NCI-H82 (cell line): ENCODE measurements at places on chromosomes 13 and 19.
A peak's percentile ranks its signal among the peaks of the same experiment; 100 is the strongest.

GRCh38 chr19:15142313-15142712 is 35.1 kb downstream of the SYDE1 start:
- no peak for DNase-seq

DNA sequence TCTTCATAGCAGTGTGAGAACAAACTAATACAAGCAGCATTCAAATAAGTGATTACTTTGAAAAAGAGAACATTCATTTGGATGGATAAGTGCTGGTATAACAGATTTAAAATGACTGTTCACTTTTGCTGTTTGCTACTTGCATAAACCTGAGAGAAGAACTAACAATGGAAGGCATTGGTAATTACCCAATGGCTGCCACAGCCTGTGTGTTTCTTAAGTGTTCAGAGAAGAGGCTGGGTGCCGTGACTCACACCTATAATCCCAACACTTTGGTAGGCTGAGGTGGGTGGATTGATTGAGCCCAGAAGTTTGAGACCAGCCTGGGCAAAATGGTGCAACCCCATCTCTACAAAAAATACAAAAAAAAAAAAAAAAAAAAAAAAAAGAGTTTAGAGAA is 4.9 kb upstream of the TEX26 start:
- DNase-seq = no peak

DNA sequence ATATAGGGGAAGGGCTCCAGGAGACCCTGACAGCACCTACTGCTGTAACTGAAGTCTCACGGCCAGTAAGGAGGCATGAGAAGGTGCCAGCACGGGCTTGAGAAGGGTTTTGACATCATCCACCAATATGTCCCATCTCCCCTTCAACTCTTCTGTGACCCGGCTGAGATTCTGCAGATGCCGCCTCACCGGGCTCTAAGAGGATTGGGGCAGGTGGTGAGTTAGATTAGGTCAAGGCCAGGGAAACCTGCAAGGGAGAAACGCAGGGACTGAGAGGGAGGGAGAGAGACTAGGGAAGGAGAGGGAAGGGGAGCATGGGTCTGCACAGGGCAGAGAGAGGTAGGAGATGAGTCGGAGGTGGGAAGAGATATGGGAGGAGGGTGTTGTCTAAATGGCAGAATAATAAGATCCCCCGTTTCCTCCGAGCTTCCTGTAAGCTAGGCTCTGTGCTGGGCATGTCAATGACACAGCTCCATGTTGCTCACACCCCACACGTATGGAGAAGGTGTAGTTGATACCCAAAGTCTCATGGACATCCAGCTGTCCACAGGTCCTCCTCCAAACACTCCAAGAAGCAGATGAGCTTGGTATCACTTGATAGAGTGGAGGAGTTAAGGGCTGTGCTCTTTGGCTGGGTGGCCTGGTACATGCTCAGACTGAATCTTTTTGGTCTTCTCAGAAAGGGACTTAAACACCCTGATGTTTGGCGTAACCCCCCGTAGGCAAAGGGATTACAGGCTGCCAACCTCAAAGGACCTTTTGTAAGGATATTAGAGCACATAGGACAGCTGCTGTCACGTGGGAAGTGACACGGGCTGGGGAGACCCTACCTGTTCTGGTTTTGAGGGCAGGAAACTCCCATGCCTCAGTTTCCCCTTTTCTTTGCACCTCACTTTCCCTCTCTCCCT is 6.1 kb downstream of the TPRX1 start:
- peak; percentile 97 for DNase-seq

- DNase-seq = no peak
Measured at GRCh38 chr13:39892721-39893685, 237.5 kb downstream of the COG6 start.

GRCh38 chr19:2561221-2561620 is 85.3 kb downstream of the GADD45B start:
- no peak for DNase-seq

GRCh38 chr13:110137680-110138009 is 169.3 kb downstream of the COL4A1 start:
- DNase-seq = peak; percentile 65

- peak; percentile 100 for DNase-seq
Measured at GRCh38 chr13:51583875-51584730, at the start of gene WDFY2. WDFY2 (plus strand) TSS chr13:51584462; CDS start chr13:51584688, 226 bp downstream.

DNA sequence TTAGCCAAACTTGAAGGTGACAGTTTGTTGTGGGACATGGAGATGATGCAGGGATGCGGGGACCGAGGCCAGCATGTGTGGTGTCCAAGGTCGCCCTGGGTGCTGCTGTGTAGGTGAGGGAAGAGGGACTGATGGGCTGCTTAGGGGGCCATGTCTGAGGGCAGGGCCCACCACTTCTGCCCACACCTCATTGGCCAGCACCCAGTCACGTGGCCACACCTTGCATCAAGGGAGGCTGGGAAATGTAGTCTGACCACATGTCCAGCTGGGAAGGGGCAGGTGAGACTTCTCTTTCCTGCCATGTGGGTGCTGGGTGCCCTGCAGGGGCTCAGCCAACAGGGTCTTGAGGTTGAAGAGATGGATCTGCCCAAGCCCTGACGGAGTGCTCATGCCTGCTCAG is 88.9 kb downstream of the KDM4B start:
- DNase-seq = peak; percentile 53

GRCh38 chr13:111945086-111945485 is 121.9 kb upstream of the SOX1 start:
- no peak for DNase-seq
